ENCODE measurements at places on chromosomes 3 and 15.

- no peak for DNase-seq
These were observed 1.3 kb downstream of the NME9 start for GRCh38 chr3:138328341-138328740.

GRCh38 chr15:90571063-90571541 is 41.4 kb downstream of the CRTC3 start:
- no peak for DNase-seq

GRCh38 chr3:113423699-113424098 is 17.6 kb downstream of the CFAP44 start:
- no peak for DNase-seq

DNA sequence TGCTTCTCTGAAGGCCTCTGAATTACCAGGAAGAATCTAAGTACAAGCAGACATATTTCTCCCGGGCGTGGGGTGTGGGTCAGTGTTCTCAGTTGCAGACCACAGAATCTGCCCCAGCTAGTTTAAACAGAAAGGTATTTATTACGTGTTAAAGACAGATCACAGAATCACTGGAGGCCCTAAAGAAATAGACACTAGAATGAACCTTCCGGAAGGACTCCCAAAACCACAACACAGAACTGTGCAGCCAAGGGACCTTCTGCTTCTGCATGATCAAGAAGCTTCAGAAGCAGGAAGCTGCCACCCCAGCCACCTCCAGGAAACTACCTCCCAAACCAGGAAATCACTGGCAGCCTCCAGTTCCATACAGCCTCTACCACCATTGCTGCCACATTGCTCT is 32.7 kb upstream of the ZFAND6 start:
- DNase-seq = no peak

DNA sequence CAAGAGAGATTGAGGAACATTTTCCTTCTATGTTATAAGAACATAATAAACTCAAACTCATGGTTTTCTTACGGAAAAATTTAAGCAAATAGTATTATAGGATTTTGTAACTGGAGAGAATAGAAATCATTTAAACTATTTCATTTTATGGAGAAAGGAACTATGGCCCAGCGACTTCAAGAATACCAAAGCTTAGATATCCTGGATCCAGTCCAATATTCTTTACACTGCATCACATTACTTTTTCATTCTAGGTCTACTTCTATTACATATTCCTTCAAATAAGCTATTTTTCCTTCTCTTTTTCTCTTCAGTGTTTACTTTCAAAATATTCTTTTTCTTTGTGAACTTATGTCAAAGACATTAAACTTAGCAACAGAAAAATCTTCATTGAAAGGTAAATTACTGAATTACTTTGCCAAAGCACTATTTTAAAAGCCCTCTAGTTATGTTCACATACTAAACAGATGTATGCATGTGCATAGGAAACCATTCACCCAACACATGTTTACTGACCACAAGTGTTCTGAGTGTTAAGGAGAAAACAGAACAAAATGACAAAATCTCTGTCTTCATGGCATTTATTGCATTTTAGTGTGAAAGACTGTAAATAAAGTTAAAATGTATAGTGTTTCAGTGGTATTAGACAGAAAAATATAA is 20.4 kb downstream of the KPNA4 start:
- no peak for DNase-seq

DNA sequence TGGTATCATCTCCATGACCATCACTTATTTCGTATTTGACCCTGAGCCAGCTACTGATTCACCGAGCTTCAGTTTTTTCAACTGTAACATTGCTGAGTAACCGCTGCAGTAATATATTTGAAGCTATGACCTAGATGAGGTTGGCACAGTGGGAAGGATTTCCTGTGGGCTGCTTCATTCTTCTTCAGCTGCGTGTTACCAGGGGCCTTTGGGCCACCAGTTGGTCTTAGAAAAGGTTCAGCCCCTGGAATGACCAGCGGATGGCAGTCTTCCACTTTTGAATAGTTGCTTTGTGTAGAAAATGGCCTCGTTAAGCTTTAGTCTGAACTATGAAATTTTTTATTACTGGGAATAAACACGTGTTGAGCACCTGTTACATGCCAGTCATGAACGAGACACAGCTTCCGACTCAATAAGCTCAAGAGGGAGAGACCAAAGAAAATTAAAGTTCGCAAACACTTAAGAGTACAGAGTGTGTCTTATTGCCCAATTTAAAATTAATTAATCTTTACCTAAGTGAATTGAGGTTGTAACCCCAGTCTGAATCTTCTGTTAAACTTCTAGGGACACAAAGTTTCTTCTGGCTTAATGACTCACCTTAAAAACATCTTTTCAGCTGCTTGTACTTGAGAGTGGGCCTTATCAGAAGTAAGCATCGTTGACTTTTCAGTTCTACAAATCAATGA is 57.6 kb upstream of the NR2E3 start:
- DNase-seq = no peak

DNA sequence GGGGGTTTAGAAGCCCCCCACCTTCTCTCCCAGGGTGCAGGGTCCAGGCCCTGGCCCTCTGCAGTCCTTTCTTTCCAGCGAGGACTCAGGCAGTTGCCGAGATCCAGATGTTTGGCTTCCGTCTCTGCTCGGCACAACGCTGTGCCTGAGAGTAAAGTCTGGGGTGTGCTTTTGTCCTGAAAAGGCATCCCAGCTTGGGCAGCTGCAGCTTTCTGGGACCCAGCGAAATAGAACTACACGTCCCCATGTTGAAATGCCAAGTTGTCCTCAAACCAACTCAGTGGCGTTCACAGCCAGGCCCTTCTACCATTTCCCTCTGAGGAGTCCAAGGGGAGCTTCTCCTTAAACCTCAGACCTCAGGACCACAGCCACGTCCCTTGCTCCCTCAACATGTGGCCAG is 23.1 kb downstream of the FGD5 start:
- DNase-seq = no peak

DNA sequence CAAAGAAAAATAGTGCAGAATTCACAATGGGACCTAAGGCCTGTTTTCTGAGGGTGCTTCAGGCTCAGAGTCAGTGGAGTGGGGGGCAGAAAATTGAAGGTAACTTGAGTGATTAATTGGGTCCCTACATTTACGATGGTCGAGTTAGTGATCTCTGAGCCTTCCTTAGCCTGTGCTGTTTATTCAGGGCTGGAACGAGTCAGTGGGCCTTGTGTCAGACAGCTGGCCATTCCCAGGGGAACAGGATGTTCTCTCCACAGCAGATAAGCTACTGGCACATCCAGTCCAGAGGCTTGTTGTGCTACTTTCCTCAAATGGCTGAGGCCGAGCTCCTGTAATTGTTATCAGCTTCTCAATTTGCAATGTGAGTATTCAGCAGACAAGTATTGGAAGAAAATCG is 29.2 kb upstream of the CNTN3 start:
- no peak for DNase-seq

GRCh38 chr3:105676621-105677300 is 192.1 kb downstream of the CBLB start:
- DNase-seq = peak; percentile 7

DNA sequence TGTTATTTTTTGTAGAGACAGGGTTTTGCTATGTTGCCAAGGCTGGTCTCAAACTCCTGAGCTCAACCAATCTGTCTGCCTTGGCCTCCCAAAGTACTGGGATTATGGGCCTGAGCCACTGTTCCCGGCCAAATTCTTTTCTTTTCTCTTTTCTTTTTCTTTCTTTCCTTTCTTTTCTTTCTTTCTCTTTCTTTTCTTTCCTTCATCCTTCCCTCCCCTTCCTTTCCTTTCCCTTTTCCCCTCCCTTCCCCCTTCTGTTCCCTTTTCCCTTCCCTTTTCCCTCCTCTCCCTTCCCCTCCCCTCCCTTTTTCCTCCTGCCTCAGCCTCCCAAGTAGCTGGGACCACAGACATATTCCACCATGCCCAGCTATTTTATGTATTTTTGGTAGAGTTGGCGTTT is 3.1 kb upstream of the ARF4 start:
- no peak for DNase-seq

GRCh38 chr3:106029954-106030626 is 161.3 kb upstream of the CBLB start:
- DNase-seq = no peak

GRCh38 chr3:33030246-33030645 is 66.7 kb downstream of the GLB1 start:
- DNase-seq = no peak

GRCh38 chr3:98548544-98548943 is 16.8 kb downstream of the GPR15 start:
- no peak for DNase-seq

DNA sequence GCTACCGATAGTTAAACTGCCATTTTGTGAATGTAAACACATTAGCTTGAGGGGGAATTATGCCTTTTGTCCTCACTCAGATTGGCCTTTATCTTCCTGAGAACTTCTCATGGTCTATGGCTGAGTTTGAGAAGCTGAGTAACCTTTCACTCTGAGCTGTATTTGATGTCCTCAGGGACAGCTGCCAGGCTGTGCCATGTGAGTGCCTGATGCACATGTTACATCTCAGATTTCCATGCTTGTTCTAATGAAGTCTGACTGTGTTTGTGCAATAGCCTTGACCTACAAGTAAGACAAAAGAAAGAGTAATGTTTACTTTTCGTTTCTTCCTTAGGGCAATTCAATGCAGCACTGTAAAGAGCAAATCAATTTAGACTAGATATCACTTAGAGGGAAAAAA is 44.1 kb upstream of the ARL6 start:
- no peak for DNase-seq

DNA sequence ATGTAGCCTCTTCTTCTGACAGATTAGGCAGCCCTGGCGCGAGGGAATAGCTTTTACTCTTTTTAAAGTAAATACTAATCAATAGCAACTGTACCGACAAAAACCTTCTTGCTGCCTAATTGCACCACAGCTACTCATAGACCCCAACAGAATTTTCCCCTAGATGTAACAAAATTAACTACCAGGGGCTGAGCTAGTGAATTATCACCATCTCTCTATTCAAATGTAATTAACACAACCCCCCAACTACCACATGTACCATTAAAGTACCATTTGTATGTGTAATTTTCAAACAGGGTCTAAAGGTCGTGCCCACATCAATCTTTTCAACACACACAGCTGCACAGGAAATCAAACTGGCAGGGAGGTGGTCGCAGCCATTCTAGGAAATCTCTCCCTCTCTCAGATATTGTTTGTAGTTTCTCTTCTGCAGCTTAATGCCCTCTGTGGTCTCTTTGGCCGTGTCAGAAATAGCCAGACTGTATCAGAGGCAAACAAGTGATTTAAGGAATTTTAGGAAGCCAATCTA is 322.9 kb downstream of the RORA start:
- DNase-seq = no peak

DNA sequence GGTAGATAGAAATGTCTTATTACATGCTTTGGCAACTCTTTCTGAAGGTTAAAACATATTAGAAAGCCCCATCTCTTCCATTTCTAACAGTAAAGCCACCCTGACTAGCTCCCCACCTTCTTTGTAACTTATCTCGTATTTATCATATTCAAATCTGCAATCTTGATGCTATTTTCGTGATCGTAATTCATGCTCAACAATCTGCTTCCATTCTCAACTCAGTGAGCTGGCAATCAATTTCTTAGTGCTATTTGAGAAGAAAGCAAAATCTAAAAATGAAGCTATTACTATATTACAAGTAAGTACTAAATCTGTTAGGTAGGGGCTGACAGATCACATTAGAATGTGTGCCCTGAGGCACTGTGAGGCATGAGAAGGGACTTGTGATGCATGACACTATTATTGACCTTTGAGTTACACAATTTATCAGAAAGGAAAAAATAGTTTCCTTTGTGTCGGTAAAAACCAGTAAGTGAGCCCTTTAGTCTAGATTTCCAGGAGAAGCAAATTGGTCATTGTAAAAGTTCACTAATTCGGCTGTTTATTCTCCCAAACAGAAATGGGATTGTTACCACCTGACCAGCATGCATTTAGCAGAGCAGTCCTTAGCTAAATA is 379.7 kb upstream of the CNTN6 start:
- no peak for DNase-seq

DNA sequence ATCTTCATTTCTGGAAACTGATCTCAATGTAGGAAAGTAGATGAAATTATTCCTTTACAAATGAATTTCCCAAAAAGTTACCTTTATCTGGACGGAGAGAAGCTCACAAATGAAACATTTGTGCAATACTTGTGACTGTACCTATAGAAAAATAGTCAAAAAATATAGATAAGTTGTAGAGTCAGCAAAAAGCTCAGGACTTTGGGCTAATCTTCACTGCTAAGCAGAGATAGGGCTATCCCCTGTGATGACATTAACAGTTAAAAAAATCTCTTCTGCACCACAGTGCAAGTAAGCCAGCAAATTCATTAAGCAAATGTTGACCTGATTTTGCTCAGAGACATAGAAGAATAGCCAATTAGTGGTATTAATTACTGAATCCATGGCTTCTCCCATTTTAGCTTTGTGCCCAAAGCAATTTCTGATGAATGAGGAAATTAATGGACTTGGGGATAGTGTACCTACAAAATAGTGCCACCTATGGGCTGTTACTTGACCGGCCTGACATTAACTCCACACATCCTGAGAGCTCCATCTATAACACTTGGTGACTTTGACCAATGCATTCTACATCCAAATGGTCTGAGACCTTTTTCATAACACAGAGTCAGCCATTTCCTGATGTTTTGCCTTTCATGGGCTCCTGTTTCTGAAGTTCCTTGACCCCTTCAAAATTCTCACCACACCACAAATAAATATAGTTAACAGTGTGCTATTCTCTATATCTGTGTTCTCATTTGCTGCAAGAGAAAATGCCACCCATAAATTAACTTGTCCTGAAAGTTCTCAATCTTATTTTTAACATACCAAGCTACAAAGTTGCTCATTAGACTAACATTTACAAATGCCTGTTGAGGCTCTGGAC is 105.0 kb downstream of the SSR3 start:
- DNase-seq = no peak

DNA sequence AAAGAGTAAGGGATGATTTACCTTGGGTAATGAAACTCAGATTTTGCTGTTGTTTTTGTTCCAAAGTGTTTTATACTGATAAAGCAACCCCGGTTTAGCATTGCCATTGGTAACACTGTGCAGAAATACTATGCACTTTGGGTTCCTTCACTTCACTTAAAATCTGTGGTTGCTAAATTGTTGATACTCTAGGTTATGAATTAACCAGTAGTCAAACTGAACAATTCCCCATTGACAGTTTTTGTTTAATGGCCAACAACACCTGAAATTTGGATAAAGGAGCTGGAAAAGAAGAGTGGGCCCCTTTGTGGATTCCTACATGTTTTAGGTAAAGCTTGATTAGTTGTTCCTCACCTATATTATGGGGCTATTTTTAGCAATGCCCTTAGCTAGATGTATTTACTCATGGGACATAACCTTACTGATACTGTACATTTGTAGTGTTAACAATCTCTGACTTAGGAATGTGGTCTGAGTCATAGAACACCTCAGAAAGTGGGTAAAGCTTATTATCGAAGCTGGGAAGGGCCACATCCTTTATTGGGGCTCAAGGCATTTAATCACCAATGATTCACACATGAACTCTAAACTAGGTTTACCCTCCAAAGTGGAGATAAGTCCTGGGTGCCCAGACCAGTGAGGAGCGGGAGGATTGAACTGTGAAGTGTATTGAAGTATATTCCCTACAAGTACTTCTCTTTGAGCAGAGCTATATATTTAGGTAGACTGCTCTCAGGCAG is 29.5 kb upstream of the THRB start:
- no peak for DNase-seq

GRCh38 chr3:155631323-155632019 is 113.4 kb downstream of the PLCH1 start:
- no peak for DNase-seq

- DNase-seq = no peak
These were observed 30.9 kb downstream of the PIAS1 start for GRCh38 chr15:68085052-68085451.
